ENCODE measurements at places on chromosomes 4 and X.

- DNase-seq = no peak
These were observed 19.9 kb upstream of the CLNK start for GRCh38 chr4:10704430-10704810.

DNA sequence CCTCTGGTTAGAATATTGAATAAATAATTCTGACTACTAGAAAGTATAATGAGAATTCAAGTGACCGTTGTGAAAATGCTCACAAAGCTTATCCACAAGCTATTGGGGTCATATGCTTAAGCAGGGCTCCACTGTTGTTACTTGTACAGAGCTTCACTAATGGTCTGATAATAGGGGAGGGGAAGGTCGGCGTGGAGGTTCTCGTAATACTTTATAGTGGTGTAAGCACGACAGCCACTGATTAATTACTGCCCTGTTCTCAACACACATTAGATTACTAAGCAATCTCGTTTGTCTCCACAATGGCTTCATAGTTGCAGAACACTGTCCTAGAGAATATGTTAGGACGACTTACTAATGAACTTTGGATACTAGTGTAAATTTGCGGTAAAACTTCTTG is 11.6 kb downstream of the UNC5C start:
- no peak for DNase-seq

GRCh38 chrX:43479850-43480249 is 176.2 kb upstream of the MAOA start:
- DNase-seq = no peak

DNA sequence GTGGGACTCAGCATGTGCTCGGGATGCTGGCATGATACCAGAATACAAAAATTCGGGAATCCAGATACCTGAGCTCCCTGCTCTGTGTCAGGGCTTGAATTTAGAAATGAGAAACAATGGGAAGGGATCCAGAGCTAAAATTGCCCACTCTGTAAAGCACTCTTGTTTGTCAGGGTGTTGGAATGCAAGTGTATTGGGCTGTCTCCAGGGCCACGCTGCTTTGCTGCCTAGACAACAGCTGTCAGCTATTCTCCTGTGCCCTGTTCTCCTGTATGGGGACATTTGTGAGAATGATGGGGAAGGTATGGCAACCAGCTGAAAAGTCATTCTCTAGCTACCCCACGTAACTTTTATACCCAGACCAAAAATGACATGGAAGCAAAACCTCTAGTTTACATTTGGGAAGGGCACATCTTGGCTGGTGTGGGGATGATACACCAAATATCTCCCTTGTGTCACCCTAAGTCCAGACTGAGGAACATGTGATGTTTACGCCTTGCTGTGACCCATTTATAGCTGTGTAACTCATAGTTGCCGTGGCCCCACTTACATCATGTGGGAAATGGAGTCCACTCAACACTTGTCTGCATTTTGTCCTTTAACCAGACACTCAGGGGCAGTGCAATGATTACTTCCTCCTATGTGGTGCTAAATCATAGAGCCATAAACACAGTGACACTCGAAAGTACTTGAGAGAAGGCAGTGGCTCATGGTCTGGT is 46.6 kb downstream of the SMPX start:
- no peak for DNase-seq

DNA sequence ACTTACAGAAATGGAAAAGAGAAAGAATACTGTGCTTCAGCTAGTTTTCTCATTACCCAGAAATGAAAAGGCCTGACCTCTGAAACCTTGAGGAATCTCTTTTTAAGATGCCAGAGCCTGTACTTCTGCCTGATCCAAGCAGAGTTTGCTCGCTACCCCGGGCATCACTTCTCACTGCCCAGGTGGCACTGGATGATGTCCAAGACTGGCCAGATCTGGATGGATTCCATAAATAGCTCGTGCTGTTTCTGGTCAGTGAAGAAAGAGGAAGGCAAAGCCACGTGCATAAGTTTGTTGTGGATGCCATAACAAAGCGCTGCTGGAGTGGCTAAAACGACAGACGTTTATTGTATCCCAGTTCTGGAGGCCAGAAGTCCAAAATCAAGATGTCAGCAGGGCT is 133.5 kb downstream of the TBL1X start:
- no peak for DNase-seq

- no peak for DNase-seq
These were observed 117.9 kb downstream of the COL4A5 start for GRCh38 chrX:108557580-108557979.

GRCh38 chr4:142721187-142721586 is 124.9 kb downstream of the INPP4B start:
- no peak for DNase-seq

GRCh38 chr4:124997991-124998390 is 285.5 kb upstream of the ANKRD50 start:
- DNase-seq = no peak

DNA sequence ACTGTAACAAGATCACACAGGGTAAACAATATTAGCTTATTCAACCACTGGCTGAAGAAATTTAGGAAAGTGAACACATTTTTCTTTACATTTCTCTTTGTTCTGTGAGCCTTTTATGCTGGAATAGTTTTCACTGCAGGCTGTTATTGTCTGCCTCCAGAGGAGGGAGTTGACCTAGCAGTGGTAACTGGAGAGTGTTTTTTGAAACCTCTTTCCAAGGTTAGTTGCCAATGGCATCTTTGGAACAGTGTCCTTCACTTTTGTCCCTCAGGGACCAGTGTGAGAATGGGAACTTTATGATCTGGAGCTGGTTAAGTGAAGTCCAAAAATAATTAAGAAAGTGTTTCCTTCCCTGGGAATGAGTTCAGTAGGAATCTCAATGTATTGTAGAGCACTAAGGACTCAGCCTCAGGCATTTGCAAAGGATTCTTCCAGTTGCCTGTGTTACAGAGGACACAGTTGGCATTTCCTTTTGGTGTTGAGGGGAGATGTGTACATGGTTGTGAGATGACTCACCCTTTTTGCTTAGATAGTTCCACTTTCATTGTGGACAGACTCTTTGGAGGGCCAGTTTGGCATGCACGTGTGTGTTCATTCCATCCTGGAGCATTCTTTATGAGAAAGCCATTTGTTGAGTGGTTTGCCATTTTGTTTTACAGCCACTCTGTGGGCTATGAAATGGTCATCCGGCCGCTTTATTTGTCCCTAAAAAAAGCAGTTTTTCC is 61.3 kb downstream of the AR start:
- DNase-seq = no peak

- no peak for DNase-seq
These were observed 33.4 kb downstream of the AFAP1 start for GRCh38 chr4:7906171-7906701.

DNA sequence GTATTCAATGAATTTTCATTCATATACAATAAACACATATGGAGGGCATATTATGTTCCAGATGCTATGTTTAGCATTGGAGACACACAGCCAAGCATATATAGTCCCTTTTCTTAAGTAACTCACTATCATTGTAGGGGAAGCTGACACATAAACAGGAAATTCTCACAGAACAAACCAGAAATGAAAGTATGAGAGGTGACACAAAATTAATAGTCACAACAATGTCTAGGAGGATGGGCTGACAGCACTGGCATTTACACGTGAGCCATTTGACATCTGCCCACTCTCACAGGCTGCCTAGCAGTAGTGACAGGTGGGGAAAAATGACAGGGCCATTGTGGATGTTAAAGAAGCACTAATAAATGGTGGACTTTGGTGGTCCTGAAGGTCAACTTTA is 2.6 kb upstream of the CNOT6L start:
- DNase-seq = no peak

DNA sequence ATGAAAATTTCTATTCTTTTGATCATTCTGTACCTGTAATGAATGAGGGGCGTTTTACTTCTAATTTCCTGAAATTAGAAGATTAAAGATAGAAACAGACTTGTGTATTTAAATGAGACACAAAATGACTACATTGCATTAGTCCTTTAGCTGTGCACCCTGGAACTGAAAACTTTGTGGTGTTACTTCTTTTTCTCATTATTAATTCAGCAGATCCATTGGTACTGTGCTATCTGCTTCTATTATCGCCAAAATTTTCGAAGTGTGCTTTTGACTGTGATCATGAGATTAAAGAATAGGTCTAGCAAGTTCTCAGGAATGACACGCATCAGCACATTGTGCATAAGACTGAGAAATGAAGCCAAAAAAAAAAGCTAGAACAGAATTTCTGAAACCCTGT is 1938.9 kb upstream of the TENM3 start:
- DNase-seq = no peak

- DNase-seq = peak; percentile 47
These were observed 1.6 kb downstream of the GRIA2 start for GRCh38 chr4:157221895-157222770.

- no peak for DNase-seq
These were observed 35.4 kb downstream of the SNX25 start for GRCh38 chr4:185244763-185245162.

DNA sequence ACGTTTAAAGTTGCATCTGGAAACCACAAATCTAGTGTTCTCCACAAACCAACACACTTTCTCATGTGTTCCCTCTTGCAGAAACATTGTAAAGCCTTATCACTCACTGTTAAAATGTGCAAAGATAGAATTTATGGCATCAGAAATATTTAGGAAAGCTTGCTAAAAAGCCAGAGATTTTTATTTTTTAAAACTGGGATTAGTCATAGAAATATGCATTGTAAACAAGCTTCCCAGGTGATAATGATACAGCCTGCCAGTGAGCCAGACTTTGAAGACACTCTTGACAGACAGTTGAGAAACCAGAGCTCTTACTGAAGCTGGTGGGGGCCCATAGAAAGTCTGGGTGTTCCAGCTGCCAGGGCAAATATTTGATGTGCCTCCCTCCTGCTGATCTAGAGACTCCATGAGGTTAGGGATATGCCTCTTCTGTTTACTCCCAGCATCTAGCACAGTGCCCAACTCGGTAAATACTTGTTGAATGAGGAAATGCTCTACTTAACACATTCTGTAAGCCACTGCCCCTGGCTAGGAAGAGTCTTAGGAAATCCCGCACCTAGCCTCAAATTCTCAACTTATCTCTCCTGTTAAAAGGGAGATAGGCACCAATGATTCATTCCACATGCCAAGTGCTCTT is 179.0 kb upstream of the RASGEF1B start:
- no peak for DNase-seq

DNA sequence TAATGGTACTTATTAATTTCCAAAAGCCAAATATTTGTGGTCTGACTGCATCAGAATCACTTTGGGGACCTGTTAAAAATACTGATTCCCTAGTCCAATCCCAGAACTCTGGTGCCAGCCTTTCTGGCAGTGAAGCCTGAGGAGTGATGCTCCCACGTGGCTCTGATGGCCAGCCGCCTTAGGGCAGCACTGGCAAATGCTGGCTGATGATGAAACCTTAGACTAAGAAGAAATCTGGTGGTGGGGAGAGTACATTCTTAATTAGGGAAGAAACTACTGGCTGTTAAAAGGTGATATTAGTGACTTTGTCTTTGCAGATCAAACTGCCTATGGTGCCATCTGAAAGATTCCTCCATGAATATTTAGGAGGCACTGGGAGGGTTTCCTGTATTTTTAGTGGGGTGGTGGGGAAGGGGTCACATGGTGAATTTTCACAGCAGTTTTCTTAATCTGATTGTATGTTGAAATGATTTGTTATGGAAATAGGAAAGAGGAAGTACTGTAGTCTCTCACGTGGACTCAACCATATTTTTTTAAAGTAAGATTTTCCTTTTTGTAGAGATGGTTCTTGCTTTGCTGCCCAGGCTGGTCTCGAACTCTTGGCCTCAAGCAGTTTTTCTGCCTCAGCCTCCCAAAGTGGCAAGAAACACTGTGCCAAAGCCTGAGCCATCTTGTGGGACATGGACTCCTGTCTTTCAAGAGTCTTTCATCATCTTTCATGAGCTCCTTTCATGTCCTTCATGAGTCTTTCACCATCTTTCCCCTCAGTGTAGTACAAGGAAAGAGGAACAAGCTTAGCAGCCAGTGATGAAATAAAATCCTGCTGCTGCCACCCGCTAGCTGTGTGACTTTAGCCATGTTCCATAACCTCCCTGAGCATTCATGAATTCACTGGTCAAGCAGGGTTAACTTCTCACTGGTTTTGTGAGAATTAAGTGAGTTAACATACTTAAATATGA is 90.8 kb downstream of the ZNF330 start:
- no peak for DNase-seq

DNA sequence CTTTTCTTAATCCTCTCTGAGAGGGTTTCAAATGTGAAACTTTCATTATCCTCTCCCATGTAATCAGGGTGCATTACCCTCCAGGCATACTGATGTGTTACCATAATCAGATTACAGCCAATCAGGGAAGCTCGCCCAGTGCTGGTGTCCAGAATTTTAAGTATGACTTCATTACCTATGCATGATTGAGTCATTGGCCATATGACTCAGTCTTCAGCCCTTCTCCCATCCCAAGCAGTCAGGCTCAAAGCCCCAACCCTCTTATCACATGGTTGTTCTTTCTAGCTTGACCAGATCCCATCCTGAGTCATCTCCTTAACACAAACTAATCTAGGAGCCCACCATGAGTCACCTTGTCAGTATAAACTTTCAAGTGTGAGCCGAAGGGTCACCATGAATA is 1668.1 kb upstream of the AGA start:
- DNase-seq = no peak
